ENCODE measurements at places on chromosomes 1 and 21. TPM values are rescaled to one million over a fixed set of nuclear protein-coding genes. Genes with fewer than 3 reads are reported as not detected.

Gene BARHL2
- total RNA-seq: not detected

Gene LAX1
- total RNA-seq: not detected

Gene BSDC1
- 56.0 TPM for total RNA-seq

Gene CELA2A
- total RNA-seq: not detected

Gene BATF3
- 5.9 TPM for total RNA-seq

Gene BEND5
- total RNA-seq: 0.75 TPM

Gene ERRFI1
- total RNA-seq: 153 TPM

Gene LCE1C
- not detected for total RNA-seq

Gene DSCAM
- not detected for total RNA-seq

Gene AMY1A
- not detected for total RNA-seq

Gene SPRR4
- total RNA-seq: not detected

Gene CTSK
- total RNA-seq: 3.5 TPM

Gene AUNIP
- total RNA-seq: 27.8 TPM

Gene SDC3
- 42.8 TPM for total RNA-seq

Gene CD1C
- not detected for total RNA-seq

Gene DCST1
- total RNA-seq: not detected

Gene CFAP141
- total RNA-seq: not detected

Gene RAB7B
- 4.6 TPM for total RNA-seq

Gene PRXL2B
- 18.4 TPM for total RNA-seq

Gene FMO3
- total RNA-seq: not detected

Gene CNR2
- not detected for total RNA-seq

Gene AKR7A3
- total RNA-seq: 1.2 TPM

Gene PHGDH
- 515 TPM for total RNA-seq

Gene C1orf87
- total RNA-seq: not detected

Gene KCNQ4
- 0.05 TPM for total RNA-seq

Gene LCK
- total RNA-seq: not detected

Gene RNU1-4
- under 0.01 TPM for total RNA-seq

Gene PIGP
- 6.9 TPM for total RNA-seq

Gene EIF4G3
- 61.8 TPM for total RNA-seq

Gene CRP
- total RNA-seq: not detected

Gene OR2T27
- not detected for total RNA-seq

Gene RNU11
- total RNA-seq: not detected

Gene KIF26B
- 0.13 TPM for total RNA-seq

Gene TARBP1
- total RNA-seq: 18.4 TPM

Gene LMX1A
- not detected for total RNA-seq

Data from A375 (cell line).